ENCODE measurements at places on chromosomes 6 and 20.

DNA sequence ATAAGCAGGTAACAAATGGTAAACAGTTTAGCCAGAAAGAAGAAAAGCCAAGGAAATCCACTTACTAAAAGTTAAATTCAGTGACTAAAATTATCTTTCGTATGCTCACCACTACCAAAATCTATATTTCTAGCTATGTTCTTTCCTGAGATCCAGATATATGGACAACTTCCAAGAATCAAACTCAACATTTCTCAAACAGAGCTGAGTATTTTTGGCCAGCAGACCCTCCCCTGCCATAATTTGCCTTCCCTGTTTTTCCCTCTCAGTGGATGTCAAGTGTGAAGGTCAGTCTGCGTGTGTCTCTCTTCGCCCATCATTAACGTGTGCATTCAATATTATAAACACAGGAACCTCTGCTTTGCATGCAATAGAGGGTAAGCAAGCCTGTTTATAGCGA is 42.0 kb downstream of the PRKN start:
- no peak for DNase-seq

DNA sequence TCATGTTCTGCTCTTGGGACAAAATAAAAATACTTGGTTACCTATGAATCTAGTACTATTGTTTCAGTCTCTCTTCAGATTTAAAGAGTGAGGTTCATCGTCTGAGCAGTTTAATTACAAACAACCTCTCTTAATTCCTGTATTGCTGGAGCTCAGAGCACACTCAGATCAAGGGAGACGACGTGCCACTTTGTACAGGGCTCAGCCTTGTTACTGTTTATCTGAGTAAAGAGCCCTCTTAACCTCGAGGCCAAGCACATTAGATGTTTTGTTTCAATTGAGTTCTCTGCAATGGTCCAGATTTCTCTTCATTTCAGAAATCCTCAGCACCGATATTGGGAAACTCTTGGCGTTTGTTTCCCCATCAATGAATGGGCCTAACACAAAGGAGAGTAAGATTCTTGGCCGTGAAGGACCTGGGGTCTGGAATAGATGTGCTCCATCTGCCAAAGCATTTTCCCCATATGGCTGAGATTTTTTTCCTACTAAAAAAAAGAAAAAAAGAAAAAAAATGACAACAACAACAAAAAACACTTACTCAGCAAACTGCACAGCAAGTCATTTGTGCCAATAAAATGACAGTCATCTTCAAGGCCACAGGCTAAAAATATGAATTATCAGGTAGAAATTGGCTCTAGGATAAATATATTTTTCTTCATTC is 82.6 kb upstream of the CCN6 start:
- DNase-seq = no peak

GRCh38 chr20:47818996-47819609 is 33.8 kb upstream of the SULF2 start:
- no peak for DNase-seq

GRCh38 chr20:6700563-6701329 is 66.7 kb upstream of the BMP2 start:
- DNase-seq = no peak
